ENCODE measurements at places on chromosomes 7 and 10.

DNA sequence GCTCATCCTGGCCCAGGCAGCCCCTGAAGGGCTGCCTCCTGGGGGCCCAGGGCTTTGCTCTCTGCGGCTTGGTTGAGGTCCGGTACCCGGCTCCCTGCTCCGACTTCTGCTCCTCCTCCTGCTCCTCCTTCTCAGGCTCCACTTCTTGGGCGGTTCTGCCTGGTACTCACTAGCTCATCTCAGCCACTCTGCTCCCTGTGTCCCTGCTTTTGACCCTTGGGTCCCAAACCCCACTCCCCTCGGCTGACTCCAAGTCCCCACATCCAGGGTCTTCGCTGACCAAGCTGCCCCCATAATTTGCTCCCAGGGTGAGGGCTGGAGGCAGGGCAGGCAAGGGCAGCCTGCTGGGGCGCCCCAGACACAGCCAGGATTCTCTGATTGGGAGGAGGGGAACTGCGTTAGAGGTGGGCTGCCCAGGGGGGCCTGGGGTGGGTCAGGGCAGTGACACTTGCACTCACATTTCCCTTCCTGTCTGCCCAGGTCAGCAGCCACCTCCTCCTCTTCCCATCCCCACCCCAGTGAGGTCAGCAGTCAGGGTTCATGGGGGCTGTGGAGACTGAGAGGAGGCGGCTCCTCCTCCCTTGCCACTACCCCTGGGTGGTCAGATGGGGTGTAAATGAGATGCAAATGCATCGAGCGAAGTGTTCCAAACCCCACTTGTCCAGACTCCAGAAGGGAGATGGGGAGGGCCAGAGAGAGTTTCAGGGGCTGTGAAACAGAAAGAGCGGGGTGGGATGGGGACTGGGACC, 2.2 kb downstream of the SMARCD3 start:
- no peak for DNase-seq

- peak; percentile 39 for DNase-seq
These were observed 88.4 kb downstream of the BEND7 start for GRCh38 chr10:13440185-13441061.

GRCh38 chr7:106283831-106284713, 711 bp downstream of the NAMPT start:
- peak; percentile 9 for DNase-seq

- no peak for DNase-seq
These were observed 197.3 kb downstream of the PHF14 start for GRCh38 chr7:11170863-11171568.

DNA sequence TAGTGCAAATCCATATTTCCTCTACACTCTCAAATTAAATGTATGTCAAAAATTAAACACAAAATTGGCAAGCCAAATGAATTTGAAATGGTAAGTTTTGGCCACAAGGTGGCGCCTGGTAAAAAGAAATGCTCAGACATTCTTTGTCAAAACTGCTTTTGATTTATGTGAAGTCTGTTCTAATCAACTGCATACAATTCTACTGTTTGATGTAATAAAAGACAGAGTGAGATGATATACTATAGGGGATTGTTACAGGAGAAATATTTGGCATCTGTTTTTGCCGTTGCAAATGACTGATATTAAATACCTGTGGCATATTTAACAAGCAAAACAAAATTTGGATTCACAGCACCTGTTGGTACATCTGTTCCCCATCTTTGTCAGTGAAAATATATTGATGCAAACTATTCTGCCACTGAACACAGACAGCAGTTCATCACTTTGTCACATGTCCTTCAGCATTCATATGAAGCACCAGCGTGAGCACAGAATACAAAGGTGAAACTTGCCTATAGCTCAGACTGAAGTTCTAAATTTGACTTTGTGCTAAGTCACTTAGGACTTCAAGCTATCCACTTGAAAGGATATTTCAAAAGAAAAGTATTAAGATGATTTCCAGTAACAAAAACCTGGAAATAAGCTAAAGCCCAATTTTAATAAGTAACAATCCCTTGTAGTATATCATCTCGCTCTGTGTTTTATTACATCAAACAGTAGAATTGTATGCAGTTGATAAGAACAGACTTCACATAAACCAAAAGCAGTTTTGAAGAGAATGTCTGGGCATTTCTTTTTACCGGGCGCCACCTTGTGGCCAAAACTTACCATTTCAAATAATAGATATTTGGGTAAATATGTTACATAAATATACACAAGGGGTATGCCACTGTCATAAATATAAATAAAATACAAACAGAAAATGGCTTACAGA, 10.2 kb upstream of the CH25H start:
- peak; percentile 49 for DNase-seq

DNA sequence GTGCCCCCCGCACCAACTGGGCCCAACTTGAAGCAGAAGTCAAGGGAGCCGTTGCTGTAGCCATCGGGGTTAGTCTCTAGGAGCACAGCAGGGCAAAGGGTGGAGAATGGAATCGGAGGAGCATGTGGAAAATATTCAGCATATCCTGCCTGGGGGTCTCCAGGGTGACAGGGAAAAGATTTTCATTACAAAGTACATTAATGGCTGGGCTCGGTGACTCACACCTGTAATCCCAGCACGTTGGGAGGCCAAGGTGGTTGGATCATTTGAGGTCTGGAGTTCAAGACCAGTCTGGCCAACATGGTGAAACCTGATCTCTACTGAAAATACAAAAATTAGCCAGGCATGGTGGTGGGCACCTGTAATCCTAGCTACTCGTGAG, 53.8 kb upstream of the ABLIM1 start:
- DNase-seq = no peak

GRCh38 chr7:107463139-107464078, 6.4 kb upstream of the GPR22 start:
- DNase-seq = no peak

- no peak for DNase-seq
These were observed 56.5 kb downstream of the PWWP2B start for GRCh38 chr10:132453470-132453861.

DNA sequence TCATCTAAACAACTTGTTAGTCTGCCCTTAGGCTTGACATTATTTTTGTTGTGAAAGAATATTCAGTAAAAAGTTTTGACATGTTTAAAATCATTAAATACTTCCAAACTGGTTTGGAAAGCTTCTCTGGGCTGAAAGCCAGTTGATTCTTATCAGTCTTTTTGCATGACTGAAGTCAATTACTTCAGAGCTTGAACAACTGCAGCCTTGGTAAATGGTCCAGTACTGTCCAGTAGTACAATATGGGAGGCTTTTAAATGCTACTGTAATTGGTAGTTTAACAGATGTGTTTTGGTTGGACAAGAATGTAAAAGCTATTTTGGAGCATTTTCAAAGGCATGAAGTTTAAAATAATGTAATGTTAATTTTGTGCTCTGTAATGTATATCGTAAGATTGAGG, 103.4 kb downstream of the SDK1 start:
- DNase-seq = no peak

DNA sequence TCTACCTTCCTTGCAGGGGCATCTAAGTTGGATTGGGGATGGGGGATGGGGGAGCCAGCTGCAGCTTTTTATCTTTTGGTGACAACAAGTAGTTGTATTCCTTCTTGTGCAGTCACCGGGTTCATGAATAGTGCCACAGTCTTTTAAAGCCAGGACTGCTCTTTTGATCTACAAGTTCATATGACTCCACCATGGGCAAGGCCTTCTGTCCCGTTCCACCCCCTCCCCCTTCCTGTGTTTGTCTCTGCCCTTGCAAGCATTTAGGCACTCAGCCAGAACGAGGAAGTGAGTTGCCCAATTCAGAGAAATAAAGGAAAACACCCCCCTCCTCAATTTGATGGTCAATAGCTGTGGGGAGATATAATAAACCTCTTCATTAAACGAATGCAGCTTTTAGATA, 44.8 kb upstream of the EGR2 start:
- DNase-seq = no peak

DNA sequence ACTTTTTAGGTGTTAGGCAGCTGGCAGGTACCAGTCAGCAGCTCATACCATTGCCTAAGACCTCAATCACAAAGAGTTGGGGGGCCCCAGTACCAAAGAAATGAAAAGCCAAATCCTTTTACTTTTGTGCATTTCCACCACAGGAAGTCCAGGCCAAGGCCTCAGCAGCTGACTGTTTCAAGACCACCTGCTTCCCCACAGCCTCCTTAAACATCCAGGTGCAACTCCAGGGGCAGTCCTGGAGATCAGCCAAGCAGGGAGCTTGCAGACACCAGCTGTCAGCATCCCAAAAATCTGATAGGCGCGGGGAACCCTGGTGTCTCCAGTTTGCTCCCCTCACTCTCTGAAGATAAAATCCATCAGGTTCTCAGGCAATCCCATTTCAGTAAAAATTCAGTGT, 91.5 kb upstream of the EFCAB10 start:
- DNase-seq = no peak

GRCh38 chr7:107914831-107915230, 23.8 kb downstream of the DLD start:
- no peak for DNase-seq

DNA sequence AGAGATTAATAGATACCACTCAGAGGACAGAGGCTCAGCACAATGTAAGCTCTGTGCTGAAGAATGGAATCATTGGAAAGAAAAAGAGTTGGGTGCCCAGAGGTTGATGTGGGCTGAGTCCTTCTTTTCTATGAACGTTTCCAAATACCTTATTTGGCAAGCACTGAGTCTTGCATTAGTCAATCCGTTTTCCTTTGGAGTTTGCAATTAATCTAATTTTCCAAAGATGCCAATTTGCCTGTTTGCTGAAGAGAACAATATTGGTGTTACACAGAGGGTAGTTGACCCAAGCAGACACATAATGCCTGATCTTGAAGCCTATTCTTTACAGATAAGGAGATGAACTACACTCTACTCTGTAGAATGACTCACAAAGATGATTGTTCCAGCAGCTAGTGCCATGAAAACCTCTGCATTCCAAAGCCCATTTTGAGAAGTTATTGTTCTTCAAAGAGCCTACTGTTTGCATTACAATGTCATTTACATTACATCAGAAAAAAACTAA, 55.4 kb upstream of the MET start:
- DNase-seq = no peak

GRCh38 chr10:17019696-17020095, 109.9 kb downstream of the CUBN start:
- no peak for DNase-seq

GRCh38 chr10:117830205-117830604, 216.5 kb downstream of the RAB11FIP2 start:
- DNase-seq = no peak

- DNase-seq = no peak
These were observed 33.7 kb upstream of the BHLHA15 start for GRCh38 chr7:98177553-98177952.

DNA sequence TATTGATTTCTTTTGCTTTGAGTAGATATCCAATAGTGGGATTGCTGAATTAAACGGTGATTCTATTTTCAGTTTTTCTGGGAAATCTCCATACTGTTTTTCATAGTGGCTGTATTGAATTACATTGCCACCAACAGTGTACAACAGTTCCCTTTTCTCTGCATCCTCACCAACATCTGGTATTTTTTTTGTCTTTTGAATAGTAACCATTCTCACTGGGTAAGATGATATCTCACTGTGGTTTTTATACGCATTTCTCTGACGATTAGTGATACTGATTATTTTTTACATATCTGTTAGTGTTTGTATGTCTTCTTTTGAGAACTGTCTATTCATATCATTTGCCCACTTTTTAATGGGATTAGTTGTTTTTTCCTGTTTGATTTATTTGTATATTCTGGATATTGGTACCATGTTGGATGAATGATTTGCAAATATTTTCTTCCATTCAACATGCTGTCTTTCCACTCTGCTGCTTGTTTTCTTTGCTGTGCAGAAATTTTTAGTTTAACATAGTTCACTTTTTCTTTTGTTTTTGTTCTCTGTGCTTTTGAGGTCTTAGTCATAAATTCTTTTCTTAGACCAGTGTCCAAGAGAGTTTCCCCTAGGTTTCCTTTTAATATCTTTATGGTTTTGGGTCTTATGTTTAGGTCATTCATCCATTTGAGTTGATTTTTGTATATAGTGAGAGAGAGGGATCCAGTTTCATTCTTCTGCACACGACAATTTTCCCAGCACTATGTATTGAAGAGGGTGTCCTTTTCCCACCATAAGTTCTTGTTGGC, 584.7 kb downstream of the PHTF2 start:
- DNase-seq = no peak

DNA sequence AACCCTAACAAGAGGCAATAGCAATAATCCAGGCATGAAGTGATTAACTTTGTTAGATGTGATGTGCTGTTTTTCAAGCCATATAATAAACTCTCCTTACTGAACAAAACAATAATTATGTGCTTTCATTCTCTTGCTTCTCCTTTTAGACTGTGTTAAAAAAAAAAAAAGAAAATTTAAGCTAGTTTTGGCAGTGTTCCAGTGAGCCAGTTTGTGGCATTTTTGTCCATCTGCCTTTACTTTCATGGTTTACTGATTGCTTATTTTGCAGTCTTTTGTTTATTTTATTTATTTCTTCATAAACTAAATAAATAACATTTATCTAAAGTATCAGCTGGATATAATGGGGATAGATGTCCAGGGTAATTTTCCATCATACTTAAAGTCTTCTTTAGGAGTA, 625.3 kb downstream of the CNTNAP2 start:
- DNase-seq = no peak

GRCh38 chr7:154684666-154685563, 318.0 kb downstream of the PAXIP1 start:
- DNase-seq = no peak

GRCh38 chr7:130356876-130357611, 12.4 kb downstream of the CPA5 start:
- no peak for DNase-seq

- no peak for DNase-seq
These were observed 22.4 kb downstream of the SND1 start for GRCh38 chr7:127674361-127674760.

DNA sequence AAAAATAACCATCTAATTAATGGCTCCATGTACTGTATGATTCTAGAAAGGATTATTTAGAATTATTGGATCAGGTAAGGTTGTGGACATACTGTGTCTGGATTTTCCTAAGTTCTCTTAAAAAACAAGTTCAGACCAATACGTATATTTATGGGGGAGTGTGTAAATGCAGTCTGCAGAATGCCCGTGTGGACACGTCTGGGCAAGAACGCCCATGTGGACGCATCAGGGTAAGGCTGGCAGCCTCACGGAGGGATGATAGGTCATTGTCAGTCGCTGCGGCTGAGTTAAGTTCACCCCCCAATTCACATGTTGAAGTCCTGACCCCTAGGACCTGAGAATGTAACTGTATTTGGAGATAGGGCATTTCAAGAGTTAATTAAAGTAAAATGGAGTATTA, 160.0 kb upstream of the SHH start:
- no peak for DNase-seq

GRCh38 chr7:25895792-25896171, 256.2 kb upstream of the NFE2L3 start:
- no peak for DNase-seq

DNA sequence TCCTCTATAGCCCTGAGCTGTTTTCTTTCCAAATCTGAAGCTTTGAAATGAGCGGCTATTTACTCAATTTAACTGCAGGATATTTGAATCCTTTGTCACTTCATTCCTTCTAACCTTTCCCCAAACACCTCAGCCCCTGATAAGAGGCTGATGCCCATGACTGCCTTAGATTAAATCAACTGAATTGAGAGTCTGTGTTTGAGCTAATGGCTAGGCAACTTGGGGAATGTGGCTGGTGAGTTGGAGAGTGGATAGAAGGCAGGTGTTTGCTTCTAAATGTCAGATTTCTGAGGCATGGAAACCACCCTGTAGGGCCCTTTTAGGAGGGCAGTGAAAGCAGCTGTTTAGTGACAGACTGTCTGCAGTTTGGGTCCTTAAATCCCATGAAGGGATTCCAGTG, 759.9 kb downstream of the LRMDA start:
- no peak for DNase-seq

GRCh38 chr10:49381111-49381900, 14.6 kb downstream of the DRGX start:
- no peak for DNase-seq

All from stimulated activated CD4-positive, alpha-beta T cell treated with anti-CD3 and anti-CD28 coated beads, Interleukin-1b, Interleukin-23, amount 100 ng/mL, for 24 hours (primary cell).